ENCODE measurements at places on chromosomes 12 and 14.

DNA sequence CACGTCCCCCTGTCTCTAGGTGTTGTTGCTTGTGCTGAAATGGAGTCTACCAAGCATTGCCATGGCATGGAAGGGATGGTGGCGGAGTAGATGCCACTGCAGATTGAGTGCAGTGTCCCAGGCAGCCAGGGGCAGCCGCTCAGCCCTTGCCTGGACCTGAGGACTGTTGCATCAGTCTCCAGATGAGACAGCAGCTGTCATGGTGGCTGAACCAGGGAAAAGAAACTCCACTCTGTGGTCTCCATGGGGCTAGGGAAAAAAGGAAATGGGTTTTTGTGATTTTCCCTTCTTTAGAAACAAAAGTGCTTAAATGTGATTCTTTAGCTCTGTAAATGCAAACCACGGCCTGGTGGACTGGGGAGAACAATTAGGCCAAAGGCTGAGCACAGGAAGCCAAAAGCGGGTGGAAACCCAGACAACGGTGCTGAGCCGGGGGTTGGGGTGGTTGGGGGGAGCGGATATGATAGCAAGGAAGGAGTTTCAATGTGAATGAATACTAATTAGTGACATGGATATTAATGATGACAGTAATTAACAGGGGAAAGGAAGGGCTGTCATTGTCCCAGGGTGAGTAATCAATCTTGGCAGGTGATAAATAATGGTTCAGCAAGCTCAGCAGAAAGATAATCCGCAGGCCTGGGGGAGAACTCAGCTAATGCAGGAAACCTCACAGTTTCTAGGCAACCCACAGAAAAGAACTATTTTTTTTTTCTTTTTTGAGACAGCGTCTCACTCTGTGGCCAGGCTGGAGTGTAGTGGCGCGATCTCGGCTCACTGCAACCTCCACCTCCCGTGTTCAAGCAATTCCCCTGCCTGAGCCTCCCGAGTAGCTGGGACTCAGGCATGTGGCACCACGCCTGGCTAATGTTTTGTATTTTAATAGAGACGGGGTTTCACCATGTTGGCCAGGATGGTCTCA, 442.6 kb downstream of the DPF3 start:
- DNase-seq, result no peak

DNA sequence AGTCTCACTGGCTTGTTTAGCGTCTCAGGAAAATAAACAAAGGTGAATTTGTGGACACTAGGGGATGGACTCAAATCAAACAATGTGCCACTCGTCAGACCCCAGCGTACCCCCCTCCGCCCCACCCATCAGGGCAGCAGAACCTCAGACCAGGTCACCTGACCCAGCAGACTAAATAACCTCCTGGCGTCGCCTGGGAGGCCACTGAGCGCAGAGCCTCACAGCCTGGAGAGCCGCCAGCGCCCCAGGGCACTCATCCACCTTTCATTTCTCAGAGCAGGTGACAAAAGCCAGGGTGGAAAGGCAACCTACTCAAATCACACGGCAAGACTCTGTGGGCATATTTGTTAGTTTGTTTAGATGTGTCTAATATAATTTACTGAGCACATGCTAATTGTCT, 100.9 kb downstream of the DICER1 start:
- DNase-seq, result no peak

DNA sequence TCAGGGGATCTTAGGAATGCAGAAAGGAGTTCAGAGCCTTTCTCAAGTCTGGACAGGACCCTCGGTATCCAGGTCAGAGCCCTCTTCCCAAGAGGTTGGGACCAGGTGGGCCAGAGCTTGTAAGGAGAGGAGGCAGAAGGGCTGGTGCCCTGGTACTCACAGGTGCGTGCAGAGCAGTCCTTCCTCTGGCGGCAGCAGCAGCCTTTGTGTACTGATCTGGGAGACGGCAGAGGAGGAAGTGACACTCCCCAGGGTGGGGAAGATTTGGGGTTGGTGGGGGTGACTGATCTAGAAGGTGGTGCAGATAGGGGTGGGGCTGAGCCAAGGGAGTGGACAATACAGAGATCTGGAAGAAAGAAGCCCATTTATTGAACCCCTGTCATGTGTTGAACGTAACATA, at the start of gene ITGB7:
Gene ITGB7, minus strand, starts transcription at position 210 of the 400 bp plus-strand sequence. CDS start 6,808 bp downstream, outside the sequence.
- no peak for DNase-seq

- no peak for DNase-seq
Measured at GRCh38 chr12:66251049-66251448, 51.2 kb upstream of the HELB start.

DNA sequence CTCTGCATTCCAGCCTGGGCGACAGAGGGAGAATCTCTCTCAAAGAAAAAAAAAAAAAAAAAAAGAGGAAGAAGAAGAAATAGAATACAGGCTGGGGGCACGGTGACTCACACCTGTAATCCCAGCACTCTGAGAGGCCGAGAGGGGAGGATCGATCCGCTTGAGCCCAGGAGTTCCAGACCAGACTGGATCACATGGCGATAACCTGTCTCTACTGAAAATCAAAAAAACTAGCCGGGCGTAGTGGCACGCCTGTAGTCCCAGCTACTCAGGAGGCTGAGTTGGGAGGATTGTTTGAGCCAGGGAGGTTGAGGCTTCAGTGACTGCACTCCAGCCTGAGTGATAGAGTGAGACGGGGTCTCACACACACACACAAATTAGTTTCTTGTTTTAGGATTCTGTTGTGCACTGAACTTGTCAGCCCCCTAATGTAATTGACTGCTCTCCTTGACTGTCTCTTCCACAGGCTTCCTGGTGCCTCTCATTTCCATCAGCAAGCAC, 963 bp upstream of the TINF2 start:
- no peak for DNase-seq

DNA sequence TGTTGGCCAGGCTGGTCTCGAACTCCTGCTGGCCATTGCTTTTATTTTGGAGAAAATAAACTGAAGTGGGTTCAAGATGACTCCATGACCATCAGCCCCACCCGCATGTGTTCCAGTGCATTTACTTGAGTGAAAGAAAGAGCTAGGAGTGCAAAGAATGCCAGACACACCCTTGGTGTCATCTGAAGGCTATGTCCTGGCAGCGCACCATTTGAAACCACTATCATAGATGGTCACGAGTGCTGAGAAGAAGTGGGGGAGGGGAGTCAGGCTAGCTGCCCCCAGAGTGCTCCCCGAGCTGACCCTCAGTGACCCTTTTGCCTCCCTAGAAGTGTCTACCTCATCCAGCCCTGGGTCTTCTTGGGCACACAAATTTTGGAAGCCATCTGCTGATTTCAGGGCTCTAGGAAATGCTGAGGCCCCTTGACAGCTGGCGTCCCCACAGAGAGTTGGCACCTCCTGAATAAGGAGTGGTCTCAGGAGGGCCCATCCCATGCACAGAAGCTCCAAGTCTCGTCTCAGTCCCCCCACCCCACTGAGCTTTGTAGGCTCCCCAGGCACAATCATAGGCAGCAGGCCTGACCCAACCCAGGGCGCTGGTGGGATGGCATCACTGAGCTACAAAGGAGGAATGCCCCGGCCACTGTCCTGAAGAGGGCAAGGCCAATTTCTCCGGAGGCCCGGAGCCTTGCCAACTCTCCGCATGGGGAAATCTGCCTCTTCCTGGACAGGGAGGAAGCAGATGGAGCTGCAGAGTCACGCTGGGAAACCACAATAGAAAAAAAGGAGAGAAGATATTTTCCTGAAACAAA, 28.0 kb downstream of the PXN start:
- DNase-seq, result peak; percentile 10

- no peak for DNase-seq
Measured at GRCh38 chr14:93200553-93200952, 6.3 kb downstream of the GON7 start.

DNA sequence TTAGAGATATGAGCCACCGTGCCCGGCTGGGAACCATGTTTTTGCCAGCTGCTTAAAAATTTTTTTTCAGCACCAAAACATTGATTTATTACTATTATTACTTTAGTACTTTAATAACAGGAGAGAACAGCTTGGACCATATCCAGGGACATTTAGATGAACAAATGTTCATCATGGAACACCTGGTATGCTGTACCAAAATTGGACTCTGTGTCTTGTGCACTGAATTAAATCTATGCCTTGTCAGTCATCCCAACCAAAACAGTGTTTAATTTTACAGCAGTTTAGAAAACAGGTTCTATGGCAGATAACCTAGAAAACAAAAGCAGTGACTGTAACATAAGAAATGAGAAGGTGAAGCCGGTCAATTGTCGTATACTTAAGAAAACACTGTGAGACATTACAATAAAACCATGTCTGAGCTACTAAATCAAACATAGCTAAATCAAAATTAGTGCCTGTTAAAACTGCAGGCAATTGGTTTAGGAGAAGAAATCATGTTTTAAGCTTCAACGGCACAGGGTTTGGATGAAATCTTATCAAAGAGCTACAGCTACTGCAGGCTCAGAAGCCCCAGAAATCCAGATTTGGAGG, 58.2 kb upstream of the PYGL start:
- DNase-seq, result no peak

DNA sequence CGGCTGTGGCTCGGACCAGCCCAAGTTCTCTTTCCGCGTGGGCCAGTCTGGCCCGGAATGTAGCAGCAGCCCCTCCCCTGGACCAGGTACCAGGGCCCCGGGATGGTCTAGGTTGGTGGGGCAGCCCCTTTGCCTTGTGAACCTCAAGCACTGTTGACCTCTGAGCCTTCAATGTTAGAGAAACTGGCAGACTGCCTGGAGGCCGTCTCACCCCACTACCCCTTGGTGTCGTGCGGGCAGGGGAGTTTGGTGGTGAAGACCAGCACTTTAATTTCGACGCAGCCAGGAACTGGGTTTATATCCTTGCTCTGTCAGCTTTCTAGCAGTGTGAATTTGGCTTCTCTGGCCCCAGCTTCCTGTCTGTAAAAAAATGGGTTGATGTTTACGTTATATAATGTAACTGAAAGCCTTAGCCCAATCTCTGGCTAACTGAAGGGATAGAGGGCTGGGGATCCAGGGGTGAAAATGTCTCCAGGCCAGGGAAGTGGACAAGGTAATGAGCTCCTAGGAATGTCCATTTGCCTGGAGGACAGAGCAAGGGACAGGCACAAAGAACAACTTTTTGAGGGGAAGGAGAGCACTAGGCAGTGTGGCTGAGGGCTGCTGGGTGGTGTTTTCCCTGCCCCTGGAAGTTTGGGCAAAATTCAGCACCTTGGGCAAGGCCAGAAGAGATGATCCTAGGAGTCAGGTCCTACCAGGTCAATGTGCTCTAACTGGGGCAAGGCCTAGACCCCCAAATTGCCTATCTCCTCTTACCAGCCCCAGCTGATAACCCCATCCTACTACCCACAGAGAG, 11.4 kb downstream of the MCRS1 start:
- no peak for DNase-seq

DNA sequence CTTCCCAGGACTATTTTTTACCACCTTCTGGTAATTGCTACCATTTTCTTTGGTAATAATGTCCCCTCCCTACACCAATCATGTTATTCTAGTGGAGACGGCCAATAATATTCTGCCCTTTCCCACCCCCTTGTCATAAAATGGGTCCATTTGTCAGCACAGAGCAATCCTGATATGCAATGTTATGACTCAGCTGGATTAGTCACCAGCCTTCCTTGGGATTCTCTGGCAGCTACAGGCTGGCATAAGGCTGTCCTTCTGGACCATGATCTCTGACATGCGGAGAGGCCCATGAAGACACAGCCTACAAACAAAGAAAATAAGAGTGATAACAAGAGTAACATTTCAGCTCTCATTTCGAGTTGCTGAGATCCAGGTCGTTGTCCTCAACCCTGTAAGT, 222.0 kb upstream of the CPNE8 start:
- no peak for DNase-seq

GRCh38 chr12:70853326-70853725, 67.2 kb downstream of the PTPRR start:
- DNase-seq, result no peak

- DNase-seq, result peak; percentile 59
Measured at GRCh38 chr12:1691123-1692007, 495 bp downstream of the ADIPOR2 start.

- DNase-seq, result peak; percentile 56
Measured at GRCh38 chr12:93741659-93742109, 64.5 kb downstream of the CRADD start.

DNA sequence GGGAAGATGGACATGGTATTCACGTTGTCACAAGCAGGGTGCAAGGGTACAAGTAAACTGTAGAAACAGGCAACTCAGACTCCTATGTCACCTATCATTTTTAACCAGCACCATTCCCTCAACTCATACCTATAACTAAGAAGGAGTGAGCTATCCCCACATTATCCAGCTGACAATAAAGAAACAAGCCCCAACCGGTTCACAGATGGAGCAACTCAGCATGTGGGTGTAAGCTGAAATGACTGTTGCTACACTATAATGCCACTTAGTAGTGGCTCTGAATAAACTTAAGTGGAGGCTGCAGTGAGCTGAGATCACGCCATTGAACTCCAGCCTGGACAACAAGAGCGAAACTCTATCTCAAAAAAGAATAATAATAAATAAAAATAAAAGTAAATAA, 829.5 kb upstream of the MDGA2 start:
- no peak for DNase-seq

GRCh38 chr12:106816231-106816630, 41.7 kb downstream of the RIC8B start:
- DNase-seq, result no peak

GRCh38 chr12:97246368-97246767, 216.2 kb upstream of the RMST start:
- DNase-seq, result no peak

DNA sequence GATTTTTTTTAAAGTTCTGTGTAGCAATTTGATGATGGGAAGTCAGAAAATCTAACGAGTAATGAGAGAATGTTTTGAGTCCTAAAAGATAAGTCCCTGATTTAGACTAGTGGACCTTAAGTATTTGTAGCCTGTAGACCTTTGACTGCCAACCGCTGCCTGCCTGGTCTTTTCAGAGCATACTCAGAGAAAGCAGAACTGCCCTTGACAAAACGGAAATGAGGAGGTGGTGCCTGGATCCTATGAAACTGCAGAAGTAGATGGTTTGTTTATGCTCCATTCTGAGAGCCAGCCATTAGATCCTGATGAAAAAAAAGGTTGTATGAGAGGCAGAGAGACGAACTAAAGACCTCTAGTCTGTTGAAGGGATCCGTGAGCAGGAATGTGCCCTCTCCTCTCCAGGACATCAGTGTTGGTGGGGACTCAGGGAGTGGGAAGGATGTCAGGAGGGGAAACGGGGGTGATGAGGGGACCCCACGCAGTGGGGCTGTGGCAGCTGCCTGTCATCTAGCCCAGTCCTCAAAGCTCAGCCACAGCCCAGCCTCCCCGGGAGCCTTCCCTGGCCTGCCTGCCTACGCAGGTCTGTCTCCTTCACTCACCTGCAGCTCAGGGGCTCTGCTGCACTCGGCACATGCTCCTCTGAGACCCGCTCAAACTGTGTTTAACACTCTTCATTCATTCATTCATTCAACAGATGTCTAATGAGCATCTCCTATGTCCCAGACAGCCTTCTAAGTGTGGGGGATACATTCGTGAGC, 447.5 kb downstream of the AACS start:
- DNase-seq, result no peak
